ENCODE measurements at places on chromosomes 5 and 9.

- DNase-seq = no peak
Observed at GRCh38 chr9:33222031-33222430, 17.9 kb upstream of the SPINK4 start.

- DNase-seq = no peak
Observed at GRCh38 chr9:34984049-34984448, 5.5 kb upstream of the DNAJB5 start.

- DNase-seq = no peak
Observed at GRCh38 chr9:114849450-114849849, 43.6 kb upstream of the TNFSF15 start.

- DNase-seq = no peak
Observed at GRCh38 chr5:69492923-69493395, 369 bp downstream of the OCLN start.

DNA sequence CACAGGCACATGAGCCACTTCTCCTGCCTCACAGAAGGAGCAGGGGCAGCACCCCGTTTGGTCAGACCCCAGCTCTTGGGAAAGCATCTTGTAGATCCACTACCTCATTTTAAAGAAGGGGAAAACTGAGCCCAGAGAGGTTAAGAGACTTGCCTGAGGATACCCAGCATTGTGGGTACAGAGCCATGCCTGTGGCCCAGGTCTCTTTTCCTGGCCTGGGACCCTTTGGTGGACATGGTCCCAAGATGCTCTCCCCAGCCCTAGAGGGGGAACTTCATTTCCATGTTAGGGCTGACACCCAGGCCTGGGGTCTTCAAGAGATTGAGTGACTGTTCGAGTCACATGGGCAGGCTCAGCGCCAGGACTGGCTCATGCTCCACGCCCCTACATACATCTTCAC is 64.2 kb downstream of the NEK6 start:
- no peak for DNase-seq

- no peak for DNase-seq
Observed at GRCh38 chr9:84781458-84781857, 111.9 kb downstream of the NTRK2 start.

DNA sequence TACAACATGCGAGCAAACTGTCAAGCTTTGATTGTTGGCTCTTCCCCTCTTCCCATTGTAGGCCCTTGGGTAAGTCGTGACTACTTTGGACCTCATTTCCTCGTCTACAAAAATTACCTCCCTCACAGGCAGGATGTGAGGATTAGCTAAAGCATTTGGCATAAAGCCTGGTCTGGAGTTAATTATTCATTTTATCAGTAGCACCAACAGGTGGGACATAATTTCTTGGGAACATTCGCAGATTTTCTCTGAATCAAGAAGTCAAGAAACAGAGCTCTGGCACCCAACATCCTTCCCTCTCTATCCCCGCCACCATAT is 39.9 kb upstream of the SEMA6A start:
- DNase-seq = no peak

DNA sequence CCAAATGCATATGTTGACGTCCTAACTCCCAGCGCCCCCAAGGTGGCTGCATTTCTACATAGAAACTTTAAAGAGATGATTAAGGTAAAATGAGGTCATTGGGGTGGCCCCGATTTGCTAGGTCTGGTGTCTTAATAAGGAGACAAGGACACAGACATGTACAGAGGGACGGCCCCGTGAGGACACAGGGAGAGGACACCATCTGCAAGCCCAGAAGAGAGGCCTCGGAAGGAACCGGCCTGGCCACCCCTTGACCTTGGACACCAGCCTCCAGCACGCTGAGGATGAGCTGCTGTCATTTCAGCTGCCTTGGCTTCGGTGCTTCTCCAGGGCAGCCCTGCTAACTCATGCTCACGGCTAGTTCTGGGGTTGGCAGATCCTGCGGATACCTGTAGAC is 73.2 kb downstream of the MRPL36 start:
- DNase-seq = no peak

DNA sequence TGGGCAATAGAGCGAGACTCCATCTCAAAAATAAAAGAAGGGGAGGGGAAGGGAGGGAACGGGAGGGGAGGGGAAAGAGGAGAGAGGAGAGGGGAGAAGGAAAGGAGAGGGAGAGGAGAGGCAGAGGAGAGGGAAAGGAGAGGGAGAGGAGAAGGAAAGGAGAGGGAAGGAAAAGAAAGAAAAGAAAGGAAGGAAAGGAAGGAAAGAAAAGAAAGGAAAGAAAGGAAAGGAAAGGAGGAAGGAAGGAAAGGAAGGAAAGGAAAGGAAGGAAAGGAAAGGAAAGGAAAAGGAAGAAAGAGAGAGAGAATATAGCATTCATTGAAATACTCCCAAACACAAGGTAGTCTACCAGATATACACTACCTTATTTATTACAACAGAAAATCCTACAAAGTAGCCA is 44.8 kb downstream of the SUSD1 start:
- DNase-seq = no peak

GRCh38 chr5:425714-426113 is 17.3 kb upstream of the EXOC3 start:
- DNase-seq = no peak

DNA sequence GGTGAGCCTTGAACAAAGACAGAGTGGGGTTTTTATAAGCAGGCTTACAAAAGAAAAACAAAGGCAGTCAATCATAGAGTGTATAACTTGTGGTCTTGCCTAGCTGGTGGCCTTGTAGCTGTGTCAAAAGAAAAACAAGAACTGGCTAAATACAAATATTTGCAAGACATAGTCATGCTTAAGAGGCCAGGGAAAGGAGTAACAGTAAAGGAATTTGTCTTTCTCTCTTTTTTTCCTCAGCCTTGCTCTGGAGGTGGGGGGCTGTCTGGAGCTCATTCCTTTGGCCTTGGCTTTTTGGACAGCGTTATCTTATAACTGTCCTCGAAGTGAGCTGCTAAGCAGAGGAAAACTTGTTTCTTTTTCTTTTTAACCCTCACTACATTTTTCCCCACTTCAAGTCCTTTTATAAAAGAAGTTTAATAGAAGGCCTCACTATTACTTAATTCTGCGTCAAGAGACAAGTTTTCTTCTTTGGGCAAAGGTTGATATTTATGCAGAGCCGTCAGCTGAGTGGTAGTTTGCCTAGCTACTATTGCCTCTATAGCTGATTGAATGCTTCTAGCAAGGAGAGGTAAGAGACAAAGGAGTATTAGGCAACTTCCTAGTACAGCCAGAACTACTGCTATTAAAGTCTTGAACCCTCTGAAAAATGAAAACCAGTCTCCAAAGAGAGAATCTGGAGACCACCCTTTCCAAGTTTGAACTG is 14.3 kb downstream of the CEL start:
- no peak for DNase-seq

All from SK-N-DZ (cell line).